ENCODE measurements at places on chromosomes 6 and 20. TPM values are rescaled to one million over a fixed set of nuclear protein-coding genes. Genes with fewer than 3 reads are reported as not detected.

GRCh38 chr6:170470734-170471133, 82.4 kb downstream of the PSMB1 start:
- DNase-seq, result no peak

DNA sequence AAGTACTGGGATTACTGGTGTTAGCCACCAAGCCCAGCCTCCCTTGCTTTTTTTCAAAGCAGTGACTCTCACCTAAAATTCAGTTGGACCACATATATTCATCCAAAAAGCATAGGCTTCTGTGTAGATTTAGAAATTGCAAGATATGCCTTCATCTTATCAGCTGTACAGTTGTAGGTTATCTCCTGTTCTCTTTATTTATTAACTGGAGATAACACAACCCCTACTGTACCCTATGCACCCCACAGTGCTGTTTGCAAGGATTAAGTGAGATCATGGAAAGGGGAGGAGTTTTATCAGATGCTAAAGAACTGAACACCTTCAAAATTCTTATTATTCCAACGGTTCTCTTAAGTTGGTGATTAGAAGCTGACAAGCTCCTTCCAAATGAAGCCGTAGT, 164.4 kb upstream of the JARID2 start:
- DNase-seq, result no peak

GRCh38 chr6:743320-744096, 50.6 kb upstream of the EXOC2 start:
- no peak for DNase-seq

Gene TRIM10
- total RNA-seq, result 1.9 TPM

Gene C6orf15
- total RNA-seq, result not detected

DNA sequence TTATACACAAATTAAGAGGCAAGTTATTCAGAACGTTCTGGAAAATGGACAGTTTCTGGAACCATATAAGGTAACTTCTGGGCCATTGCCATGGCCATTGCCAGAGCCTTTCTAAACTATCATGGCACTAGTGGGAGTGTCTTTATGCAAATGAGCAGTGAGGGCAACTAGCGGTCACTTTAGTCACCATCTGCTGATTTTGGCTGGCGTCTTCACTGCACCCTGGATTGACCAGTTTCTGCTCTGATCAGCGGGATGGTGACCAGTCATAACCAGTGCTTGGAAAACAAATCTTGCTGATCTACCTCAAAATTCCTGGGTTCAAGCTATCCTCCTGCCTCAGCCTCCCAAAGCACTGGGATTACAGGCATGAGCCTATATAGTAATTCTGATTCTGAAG, 7.3 kb upstream of the SNTA1 start:
- no peak for DNase-seq

Gene CST8
- total RNA-seq, result not detected

Gene TBXT
- total RNA-seq, result not detected

GRCh38 chr6:123014835-123015234, 18.8 kb downstream of the CLVS2 start:
- no peak for DNase-seq

Gene ANKRD66
- total RNA-seq, result not detected

Gene PET117
- 6.3 TPM for total RNA-seq

DNA sequence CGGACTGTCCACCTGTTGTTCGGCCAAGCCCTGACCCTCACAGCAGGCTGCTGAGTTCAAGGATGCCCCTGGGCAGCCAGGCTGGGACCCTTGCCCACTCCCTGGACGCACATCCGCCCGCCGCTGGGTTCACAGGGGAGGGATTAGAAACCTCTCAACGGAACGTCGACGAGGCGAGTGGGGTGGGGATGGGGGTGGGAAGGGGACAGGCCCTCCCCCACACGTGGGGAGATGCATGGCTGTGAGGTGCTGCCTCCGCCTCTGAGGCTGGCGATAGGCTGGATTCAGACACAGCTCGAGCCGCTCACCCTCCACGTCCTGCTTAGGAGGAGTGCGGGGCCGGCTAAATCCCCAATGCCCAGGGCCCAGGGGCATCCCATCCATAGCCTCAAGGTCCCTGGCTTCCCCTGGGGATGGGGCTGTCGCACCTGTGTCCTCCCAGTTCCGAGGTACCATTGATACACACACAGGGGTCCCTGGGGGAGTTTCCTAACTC, 90.6 kb upstream of the BHLHE23 start:
- peak; percentile 35 for DNase-seq

Gene MYH7B
- 0.45 TPM for total RNA-seq

Gene IPCEF1
- total RNA-seq, result 0.98 TPM

DNA sequence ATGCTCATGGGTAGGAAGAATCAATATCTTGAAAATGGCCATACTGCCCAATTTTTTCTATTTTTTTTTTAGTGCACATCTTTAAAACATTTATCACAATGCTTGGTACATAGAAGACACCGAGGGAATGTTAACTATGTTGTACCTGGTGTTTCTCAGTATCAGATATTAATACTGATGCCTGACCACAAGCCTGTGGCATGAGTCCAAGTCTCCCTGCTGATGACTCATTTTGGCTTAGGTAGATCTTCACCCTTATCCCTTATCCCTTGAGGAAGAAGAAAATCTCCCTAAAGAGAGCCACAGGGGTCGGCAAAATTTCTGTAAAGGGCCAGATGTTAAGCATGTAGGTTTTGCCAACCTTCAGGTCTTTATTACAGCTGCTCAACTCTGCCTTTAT, 14.5 kb downstream of the CD109 start:
- no peak for DNase-seq

DNA sequence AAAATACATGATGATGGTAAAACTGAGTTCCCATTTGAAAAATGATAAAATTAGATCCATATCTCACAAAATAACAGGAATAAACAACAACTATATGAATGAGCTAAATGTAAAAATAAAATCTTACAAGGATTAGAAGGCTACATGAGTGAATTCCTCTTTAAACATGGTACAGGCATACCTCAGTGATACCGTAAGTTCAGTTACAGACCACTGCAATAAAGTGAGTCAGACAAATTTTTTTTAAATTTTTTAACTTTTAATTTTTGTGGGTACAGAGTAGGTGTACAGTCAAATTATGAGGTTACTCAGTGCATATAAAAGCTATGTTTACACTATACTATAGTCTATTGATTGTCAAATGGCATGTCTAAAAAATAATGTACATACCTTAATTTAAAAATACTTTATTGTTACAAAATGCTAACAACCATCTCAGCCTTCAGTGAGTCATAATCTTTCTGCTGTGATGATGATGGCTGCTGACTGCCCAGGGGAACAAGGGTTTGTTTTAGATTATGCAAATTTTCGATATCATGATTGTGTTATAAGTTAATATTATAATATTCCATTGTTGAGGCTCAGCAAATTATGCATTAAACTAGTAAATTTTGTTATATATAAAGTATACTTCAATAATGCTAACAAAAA, 222.8 kb upstream of the RUNX2 start:
- DNase-seq, result no peak

DNA sequence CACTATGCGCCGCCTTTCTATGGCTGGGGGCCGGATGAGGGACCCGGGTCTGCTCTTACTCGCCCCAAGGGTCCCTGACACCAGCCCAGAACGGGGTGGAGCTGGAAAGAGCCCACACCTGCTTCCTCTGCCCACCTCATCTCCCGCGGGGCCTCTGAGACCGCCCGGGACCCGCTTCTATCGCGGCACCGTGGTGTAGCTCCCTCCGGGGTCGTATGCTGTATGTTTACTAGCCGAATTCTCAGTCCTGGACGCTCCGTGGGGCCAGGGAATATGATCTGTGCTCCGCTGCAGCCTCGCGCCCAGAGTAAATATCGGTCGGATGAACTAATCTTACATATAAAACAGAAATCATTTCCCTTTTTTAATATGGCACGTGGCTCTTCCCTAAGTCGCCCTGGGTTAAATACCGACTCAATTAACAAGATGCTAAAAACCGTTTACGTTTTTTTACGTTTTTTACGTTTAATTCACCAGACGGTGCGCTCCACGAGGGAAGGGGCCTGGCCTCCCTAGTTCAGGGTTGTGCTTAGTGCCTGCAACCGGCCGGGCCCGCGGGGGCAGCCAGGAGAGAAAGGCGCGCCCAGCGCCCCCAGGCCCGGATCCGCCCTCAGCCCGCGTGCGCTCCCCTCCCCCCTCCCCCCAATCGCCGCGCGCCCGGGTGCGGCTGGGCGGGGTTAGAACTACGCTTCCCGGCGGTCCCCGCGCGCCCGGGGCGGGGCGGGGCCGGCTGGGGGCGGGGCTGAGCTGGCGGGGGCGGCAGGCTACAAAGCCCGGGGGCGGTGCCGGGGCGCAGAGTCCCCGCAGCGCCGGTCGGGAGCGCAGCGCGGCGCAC, at the start of gene RBM38:
Gene RBM38 (plus strand): TSS at position 793 of the 835 bp plus-strand sequence. CDS start 186 bp downstream, outside the sequence.
- DNase-seq, result peak; percentile 76

DNA sequence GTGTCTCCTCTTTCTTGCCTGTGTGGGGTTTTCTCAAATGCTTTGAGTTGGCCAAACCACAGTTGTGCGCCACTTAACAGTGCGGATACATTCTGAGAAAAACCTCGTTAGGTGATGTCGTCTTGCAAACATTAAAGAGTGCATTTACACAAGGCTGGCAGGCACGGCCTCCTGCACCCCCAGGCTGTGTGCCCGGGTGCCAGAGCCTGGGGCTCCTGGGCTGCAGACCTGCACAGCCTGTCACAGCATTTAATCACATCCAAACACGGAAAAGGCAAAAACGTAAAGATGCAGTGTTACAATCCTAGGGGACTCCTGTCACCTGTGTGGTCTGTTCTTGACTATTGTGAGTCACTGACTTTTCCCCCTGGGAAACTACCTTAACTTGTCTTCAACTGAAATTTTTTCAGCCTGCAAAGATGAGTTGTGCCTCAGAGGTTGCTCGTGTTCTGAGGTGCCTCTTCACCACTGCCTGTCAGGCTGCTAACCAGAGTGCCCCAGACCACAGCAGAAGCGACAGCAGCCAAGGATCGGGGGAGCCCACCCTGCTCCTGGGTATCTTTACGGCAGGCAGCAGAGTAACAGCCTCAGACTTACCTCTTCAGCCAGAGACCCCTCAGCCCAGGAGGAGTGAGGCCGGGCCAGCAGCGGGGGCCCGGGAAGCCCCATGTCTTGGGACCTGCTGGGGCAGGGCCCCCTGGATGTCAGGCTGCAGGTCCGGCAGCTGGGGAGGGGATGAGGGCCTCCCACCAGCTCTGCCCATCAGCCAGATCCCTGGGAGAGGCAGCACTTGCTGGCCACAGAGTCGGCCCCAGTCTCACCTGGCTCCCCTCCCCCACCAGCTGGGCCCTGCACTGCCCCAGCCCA, 683 bp upstream of the C20orf204 start:
- no peak for DNase-seq

Gene RIN2
- total RNA-seq, result 13.8 TPM

GRCh38 chr6:77038807-77039206, 424.5 kb downstream of the HTR1B start:
- DNase-seq, result no peak

GRCh38 chr20:5357946-5358345, 41.2 kb upstream of the PROKR2 start:
- DNase-seq, result no peak

GRCh38 chr20:43969028-43969447, 54.4 kb downstream of the TOX2 start:
- no peak for DNase-seq

DNA sequence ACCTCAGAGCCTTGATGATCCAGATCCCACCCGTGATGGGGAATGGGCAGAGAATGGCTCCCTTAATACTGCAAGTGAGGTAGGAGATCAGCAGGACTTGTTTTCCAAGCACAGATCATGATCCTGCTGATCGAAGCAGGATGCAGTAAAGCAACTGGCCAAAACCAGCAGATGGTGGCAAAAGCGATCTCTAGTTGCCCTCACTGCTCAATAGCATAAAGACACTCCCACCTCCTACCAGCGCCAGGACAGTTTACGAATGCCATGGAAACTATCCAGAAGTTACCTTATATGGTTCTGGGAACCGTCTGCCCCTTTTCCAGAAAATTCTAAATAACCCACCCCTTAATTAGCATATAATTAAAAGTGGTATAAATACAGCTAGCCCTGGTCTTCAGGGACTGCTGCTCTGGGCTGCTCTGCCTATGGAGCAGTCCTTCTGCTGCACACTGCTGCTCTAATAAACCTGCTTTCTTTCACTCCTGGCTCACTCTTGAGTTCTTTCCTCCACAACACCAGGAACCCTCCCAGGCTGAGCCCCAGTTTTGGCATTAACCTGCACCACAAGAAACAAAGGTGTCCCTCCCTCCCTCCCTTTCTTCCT, 415.8 kb downstream of the PREX1 start:
- no peak for DNase-seq

- DNase-seq, result no peak
These were observed 41.0 kb downstream of the AKIRIN2 start for GRCh38 chr6:87661016-87661415.

- no peak for DNase-seq
These were observed 293.2 kb downstream of the QKI start for GRCh38 chr6:163707387-163708355.

DNA sequence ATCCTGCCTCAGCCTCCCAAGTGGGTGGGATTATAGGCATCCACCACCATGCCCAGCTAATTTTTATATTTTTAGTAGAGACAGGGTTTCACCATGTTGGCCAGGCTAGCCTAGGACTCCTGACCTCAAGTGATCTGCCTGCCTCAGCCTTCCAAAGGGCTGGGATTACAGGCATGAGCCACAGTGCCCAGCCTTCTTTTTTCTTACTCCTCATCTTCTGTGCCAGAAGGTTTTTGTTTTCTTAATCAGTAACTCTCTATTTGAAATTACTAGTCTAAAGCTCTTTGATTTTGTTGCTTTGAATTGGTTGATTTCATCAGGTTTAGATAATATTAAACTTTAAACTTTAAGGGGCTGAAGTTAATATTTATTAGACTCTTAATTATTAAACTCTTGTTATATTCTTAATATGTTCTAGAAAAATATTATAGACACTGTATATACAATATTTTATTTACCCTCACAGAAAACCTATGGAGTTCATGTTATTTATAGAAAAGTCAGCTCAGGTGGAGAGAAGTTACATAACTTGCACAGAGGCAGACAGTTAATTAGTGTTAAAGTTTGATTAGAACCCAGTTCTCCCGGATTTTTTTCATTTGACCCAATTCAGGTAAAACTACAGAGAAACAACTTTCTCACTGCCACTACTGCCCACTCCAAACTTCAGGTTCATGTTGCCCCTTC, 177.4 kb upstream of the SGK1 start:
- DNase-seq, result no peak

Gene SLC44A4
- total RNA-seq, result 0.86 TPM

DNA sequence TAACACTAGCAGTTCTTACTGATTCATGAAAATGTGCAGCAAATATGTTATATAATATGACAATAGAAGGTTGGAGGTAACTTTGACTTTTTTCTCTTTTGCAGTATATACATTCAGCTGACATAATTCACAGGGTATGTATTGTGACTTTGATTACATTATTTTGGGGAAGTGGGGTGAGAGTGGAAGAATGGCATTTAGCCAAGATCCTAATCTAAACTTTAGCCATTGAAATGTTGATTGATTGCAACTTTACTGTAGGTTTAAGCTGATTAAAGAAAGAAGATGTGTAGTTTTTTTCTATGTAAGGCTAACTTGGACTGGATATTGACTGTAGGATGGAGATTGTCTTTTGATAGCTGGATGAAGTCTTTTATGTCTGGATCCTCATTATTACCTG, 46.0 kb downstream of the MAPK14 start:
- DNase-seq, result no peak

- DNase-seq, result no peak
These were observed 447.9 kb downstream of the TFAP2B start for GRCh38 chr6:51266604-51267003.

- no peak for DNase-seq
These were observed 177.7 kb upstream of the RNF24 start for GRCh38 chr20:4193069-4193452.
